Upper lobe of left lung (tissue), 6 donors: ENCODE measurements at places on chromosomes 13 and 19. TPM values are rescaled to one million over a fixed set of nuclear protein-coding genes. Genes with fewer than 3 reads are reported as not detected.
A peak's percentile ranks its signal among the peaks of the same experiment; 100 is the strongest.

The APOC1 gene
- total RNA-seq: 735 TPM

- no peak for DNase-seq
Observed at GRCh38 chr19:33274663-33275558, 27.4 kb downstream of the CEBPA start.

- DNase-seq: no peak
Observed at GRCh38 chr13:32837307-32837972, 178.8 kb upstream of the KL start.

- no peak for DNase-seq
Observed at GRCh38 chr13:74710006-74710405, 575.8 kb upstream of the KLF12 start.

DNA sequence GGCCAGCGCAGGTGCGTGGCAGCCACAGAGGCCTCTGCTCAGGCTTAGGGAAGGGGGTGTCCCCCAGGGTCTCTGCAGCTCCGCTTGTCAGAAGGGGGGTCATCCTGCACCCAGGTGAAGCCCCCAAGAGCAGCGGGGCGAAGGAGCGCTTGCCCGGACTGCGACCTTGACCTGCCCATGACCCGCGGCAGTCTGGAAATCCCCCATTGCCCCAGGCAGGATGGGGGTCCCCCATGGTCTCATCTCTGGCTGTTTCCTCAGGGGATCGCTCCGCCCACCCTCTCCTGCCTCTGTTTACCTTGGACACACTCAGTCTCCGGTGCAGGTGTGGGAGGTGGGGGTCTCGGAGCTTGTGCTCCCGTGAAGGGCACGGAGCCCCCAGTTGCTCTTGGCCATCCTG is 82.7 kb downstream of the KDM4B start:
- no peak for DNase-seq

DNA sequence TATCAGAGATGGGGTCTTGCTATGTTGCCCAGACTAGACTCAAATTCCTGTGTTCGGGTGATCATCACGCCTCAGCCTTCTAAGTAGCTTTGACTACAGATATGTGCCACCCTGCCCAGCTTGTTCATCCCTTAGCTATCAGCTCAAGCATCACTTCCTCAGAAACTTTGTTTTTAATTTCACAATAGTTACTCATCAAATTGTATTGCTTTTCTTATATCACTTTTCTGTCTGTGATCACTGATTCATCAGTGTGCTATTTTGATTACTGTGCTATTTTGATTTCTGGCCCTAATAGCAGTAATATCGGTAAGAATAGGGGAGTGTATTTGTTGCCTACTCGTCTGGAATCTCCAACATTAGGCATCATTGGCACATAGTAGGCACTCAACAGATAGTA is 878.6 kb upstream of the PCDH20 start:
- no peak for DNase-seq

DNA sequence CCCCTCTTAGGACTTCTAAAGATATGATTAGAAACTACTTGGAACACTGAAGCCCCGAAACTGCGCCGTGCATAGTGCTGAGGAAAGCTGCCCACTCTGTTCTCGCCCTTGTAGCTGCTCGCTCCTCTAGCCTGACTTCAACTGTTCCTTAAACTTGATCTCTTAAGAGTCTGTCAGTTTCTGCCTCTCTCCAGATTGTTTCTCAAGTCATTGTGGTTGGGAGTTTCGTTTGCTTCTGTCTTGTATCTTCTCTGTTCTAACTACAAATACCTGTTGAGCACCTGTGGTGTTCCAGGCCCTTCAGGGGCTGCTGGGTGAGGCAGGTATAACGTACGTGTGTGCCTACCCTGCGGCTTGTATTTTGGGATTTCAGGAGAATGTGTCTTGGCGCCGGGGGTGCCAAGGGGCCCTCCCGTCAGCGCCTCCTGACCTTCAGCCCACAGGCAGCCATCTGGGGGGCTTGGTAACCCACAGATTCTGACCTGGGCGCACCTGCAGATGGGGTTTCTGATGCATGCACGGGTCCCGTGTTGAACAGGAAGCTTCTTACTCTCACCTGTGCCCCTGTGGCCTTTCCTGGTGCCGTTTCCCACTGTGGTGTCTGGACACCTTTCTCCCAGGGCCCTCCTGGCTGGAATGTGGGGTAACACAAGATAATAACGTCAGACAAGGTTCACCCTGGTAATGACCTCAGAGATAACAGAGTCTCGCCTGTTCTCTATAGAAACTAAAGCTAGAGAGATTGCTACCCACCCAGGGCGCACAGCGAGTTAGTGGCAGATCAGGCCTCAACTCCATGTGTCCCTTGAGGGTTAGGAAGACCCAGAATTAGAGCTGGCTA is 17.2 kb upstream of the DCUN1D2 start:
- DNase-seq: no peak

DNA sequence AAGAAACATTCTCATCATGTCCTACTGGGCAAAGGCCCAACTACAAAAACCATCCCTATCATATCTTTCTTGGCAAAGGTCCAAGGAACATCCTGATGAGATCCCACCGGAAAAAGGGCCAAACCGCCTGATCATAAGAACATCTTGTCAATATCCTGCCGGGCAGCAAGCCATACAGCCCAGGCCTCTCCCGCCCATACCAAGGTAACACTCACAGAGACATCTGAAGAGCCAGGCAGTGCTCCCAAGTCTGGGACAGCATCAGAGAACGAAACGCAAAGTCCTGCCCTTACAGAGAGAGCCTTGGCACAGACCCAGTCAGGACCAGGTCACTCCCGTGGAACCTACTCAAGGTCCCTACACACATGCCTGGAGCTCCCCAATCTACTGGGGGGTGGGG is 18.5 kb upstream of the ZNF331 start:
- DNase-seq: peak; percentile 48
